ENCODE measurements at places on chromosomes 6 and 20. TPM values are rescaled to one million over a fixed set of nuclear protein-coding genes. Genes with fewer than 3 reads are reported as not detected.

GRCh38 chr6:155795173-155795796 lies 339.6 kb upstream of the NOX3 start:
- no peak overlapping the region for H3K4me3 ChIP-seq
- no peaks in the 10 kb centered on the region for H3K4me1 ChIP-seq
- DNase-seq: no peak
- H3K27me3 ChIP-seq: no peaks in the 10 kb centered on the region
- H3K27ac ChIP-seq: no peak overlapping the region

DNA sequence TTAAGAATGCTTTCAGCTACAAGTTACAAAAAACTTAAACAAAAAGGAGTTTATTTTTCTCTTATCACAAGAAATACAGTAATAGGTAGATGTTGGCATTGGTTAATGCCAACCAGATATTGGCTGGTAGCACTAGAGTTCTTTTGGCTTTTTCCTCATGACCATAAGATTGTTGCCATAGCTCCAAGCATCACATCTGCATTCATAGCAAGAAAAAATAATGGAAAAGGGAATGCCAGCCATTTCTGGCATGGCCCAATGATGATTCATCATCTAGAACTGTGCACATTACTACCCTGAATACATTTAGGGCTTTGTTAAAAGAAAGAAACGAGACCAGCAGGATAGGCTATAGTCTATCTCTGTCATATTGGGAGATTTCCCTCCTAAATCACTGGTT lies 20.8 kb upstream of the SIRT5 start:
- H3K36me3 ChIP-seq: no peaks in the 10 kb centered on the region
- H3K4me1 ChIP-seq: peaks cover 4% of the 10 kb centered on the region
- H3K27ac ChIP-seq: no peak overlapping the region

DNA sequence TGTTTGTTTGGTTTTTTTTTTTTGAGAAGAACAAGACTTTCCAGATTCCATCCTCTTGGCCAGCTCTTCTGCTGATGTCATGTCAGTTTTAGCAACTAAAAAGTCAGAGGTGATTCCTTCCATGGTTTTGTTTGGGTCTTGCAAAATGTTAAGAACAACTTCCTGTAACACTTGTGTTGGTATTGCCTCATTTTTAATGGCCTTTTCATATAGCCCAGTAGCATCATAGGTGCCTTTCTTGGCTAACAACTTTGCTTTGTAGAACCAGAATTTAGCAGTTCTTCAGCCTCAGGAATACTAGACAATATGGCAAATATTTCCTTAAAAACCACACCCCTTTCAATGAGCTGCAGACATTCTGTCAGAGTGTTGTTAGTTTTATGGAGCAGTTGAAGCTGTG lies 99.5 kb upstream of the SIRPG start:
- DNase-seq: no peak
- no peaks in the 10 kb centered on the region for H3K36me3 ChIP-seq
- H3K4me1 ChIP-seq: peaks cover 9% of the 10 kb centered on the region
- no peak overlapping the region for H3K27ac ChIP-seq
- no peak overlapping the region for H3K4me3 ChIP-seq
- peaks cover 34% of the 10 kb centered on the region for H3K27me3 ChIP-seq

- no peaks in the 10 kb centered on the region for H3K27me3 ChIP-seq
- H3K4me3 ChIP-seq: no peak overlapping the region
- no peaks in the 10 kb centered on the region for H3K4me1 ChIP-seq
- no peak for DNase-seq
- no peaks in the 10 kb centered on the region for H3K36me3 ChIP-seq
- H3K27ac ChIP-seq: no peak overlapping the region
Observed at GRCh38 chr20:14820771-14821170, 483.4 kb upstream of the FLRT3 start.

The CLDN20 gene
- total RNA-seq: not detected

- no peak overlapping the region for H3K27ac ChIP-seq
- DNase-seq: no peak
- no peaks in the 10 kb centered on the region for H3K4me1 ChIP-seq
- H3K36me3 ChIP-seq: no peaks in the 10 kb centered on the region
Observed at GRCh38 chr20:60518022-60518421, 559.8 kb downstream of the CDH26 start.

- no peak overlapping the region for H3K4me3 ChIP-seq
- H3K36me3 ChIP-seq: no peaks in the 10 kb centered on the region
- no peak overlapping the region for H3K27ac ChIP-seq
- H3K27me3 ChIP-seq: no peaks in the 10 kb centered on the region
Observed at GRCh38 chr20:33445881-33446625, 2.5 kb upstream of the SNTA1 start.

The KCNK17 gene
- total RNA-seq: not detected

- no peaks in the 10 kb centered on the region for H3K4me1 ChIP-seq
- no peak overlapping the region for H3K4me3 ChIP-seq
- DNase-seq: no peak
- no peak overlapping the region for H3K27ac ChIP-seq
Observed at GRCh38 chr6:108526739-108527174, 34.0 kb upstream of the FOXO3 start.

GRCh38 chr20:48957533-48957932 lies 36.0 kb downstream of the ARFGEF2 start:
- no peak overlapping the region for H3K27ac ChIP-seq
- no peak overlapping the region for H3K4me3 ChIP-seq
- no peaks in the 10 kb centered on the region for H3K4me1 ChIP-seq
- no peak for DNase-seq

DNA sequence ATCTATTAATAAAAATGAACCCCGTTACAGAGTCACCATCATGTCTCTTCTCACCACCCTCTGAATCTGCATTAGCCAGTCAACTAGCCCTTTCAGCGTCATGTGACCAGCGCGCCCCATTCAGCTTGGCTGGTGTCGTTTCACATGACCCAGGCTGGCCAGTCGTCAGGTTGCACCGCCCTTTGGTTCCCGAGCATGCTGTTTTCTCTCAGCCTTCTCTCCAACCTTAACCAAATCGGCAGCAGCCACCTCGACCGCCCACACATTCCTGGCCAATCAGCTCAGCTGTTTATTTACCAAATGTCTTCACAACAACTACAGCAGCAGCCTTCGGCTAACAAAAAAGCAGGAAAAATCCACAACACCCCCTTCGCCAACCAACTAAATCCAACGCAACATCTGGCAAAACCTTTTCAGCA lies 5.6 kb downstream of the SRSF3 start:
- peaks cover 87% of the 10 kb centered on the region for H3K36me3 ChIP-seq
- H3K27me3 ChIP-seq: no peaks in the 10 kb centered on the region
- peak; percentile 21 for DNase-seq
- peak overlapping the region; percentile 27 for H3K27ac ChIP-seq

The VGLL2 gene
- total RNA-seq: not detected

- peak overlapping the region; percentile 80 for H3K27ac ChIP-seq
- no peaks in the 10 kb centered on the region for H3K27me3 ChIP-seq
- H3K4me1 ChIP-seq: peaks cover 5% of the 10 kb centered on the region
Observed at GRCh38 chr6:28167068-28167467, 25.4 kb downstream of the ZKSCAN8 start.

The HLA-DOA gene
- total RNA-seq: 2.4 TPM

DNA sequence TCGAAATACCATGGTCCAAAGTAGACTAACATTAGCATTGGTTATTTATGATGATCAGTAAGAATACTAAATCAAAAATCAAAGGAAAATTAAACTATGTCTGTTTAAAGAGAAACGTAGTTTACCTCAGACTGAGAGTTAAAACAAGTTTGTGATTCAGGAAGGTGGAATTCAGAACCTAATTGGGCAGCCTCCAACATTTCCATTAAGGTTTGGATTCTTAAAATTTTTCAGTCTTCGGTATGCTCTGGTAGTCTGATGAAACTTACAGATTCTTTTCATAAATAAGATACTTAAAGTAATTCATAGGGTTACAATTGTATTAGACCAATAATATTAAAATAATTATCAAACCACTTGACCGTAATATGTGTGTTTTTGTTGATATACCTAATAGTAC lies 18.6 kb downstream of the HFE start:
- no peak overlapping the region for H3K27ac ChIP-seq
- H3K4me1 ChIP-seq: peaks cover 12% of the 10 kb centered on the region
- H3K27me3 ChIP-seq: no peaks in the 10 kb centered on the region
- no peak overlapping the region for H3K4me3 ChIP-seq
- DNase-seq: peak; percentile 38
- no peaks in the 10 kb centered on the region for H3K36me3 ChIP-seq

The EXOC2 gene
- total RNA-seq: 22.4 TPM

DNA sequence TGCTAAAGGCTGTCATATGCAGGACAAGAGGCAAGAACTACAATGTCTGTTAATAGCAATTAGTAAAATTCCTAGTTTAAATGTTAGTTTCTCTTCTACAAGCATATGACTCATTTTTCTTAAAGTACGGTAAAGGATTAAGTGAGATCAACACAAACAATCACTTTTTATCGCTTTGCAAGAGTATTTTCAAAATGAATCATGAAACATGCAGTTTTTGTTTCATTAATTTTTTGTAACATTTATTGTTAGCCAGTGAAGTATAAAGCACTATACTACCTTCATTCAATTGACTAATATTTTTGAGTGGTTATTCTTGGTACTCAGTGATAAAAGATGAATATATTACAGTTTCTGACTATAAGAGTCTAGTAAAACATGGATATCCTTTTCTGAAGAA lies 138.6 kb downstream of the AHI1 start:
- no peak for DNase-seq
- H3K36me3 ChIP-seq: no peaks in the 10 kb centered on the region
- peaks cover 27% of the 10 kb centered on the region for H3K4me1 ChIP-seq

The CST2 gene
- not detected for total RNA-seq

- peak; percentile 94 for DNase-seq
- peak overlapping the region; percentile 90 for H3K4me3 ChIP-seq
- H3K4me1 ChIP-seq: peaks cover 18% of the 10 kb centered on the region
- H3K36me3 ChIP-seq: no peaks in the 10 kb centered on the region
Observed at GRCh38 chr6:3231247-3232016, 4.0 kb upstream of the TUBB2B start.

The CSNK2A1 gene
- total RNA-seq: 82.9 TPM

The MAS1 gene
- total RNA-seq: not detected

DNA sequence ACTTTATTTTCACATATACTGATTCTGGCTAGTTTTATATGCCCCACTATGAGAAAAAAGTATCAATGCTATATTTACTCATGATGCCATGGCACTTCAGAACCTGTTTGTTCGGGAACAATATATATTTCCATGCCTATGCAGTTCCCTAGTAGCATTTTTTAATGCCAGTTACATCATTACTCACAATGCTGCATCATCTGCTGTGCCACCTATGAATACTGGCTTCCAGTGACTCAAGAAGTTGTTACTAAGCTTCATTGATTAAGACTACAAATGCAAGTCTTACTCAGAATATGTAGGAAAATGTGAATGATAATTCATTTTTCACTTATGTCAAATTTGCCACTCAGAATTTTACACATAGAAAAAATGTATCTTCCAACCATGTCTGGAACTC lies 97.9 kb downstream of the MAFB start:
- no peaks in the 10 kb centered on the region for H3K4me1 ChIP-seq
- H3K36me3 ChIP-seq: no peaks in the 10 kb centered on the region
- H3K27ac ChIP-seq: no peak overlapping the region
- H3K4me3 ChIP-seq: no peak overlapping the region

DNA sequence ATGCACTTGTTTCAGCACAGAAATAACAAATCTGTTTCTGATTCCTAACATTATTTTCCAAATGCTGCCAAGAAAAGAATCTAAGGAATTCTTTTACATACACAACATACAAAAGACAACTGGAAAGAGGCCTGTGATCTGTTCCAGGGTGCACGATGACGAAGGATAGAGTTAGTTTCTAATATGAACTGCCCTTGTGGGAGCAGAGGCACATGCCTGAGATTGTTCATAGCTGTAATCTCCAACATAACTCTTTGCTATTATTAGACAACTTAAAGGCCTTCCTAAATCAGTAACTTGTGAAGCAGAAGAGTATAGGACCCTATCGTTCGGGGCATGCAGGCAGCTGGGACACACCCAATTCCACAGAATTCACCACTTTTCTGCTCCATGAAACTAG lies 41.2 kb upstream of the NHSL1 start:
- H3K27me3 ChIP-seq: no peaks in the 10 kb centered on the region
- H3K27ac ChIP-seq: peak overlapping the region; percentile 90
- H3K4me3 ChIP-seq: no peak overlapping the region
- peak; percentile 79 for DNase-seq
- H3K4me1 ChIP-seq: peaks cover 60% of the 10 kb centered on the region

The GUCA1A gene
- not detected for total RNA-seq

- no peak overlapping the region for H3K4me3 ChIP-seq
- no peak for DNase-seq
- no peaks in the 10 kb centered on the region for H3K36me3 ChIP-seq
- H3K4me1 ChIP-seq: no peaks in the 10 kb centered on the region
- H3K27ac ChIP-seq: no peak overlapping the region
- H3K27me3 ChIP-seq: no peaks in the 10 kb centered on the region
Observed at GRCh38 chr6:66429210-66429609, 722.2 kb upstream of the EYS start.

The DST gene
- total RNA-seq: 573 TPM

DNA sequence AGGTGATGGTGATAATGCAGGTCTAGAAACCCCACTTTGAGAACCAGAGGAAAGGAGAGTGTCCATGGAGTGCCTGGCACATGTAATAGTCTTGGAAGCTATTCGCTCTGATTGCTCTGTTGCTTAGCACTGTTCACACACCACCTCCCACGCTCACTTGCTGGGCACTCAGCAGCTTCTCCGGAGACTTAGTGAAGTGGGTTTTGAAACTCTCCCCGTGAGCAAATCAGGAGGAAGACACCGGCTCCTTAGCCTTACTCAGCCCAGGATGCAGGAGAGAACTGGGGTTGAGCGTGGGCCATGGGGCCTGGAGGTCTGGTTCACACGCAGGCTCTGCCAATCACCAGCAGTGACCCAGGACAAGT lies 22.2 kb downstream of the BMP7 start:
- no peaks in the 10 kb centered on the region for H3K4me1 ChIP-seq
- H3K27me3 ChIP-seq: no peaks in the 10 kb centered on the region
- H3K4me3 ChIP-seq: no peak overlapping the region
- H3K27ac ChIP-seq: no peak overlapping the region
- no peaks in the 10 kb centered on the region for H3K36me3 ChIP-seq

- H3K27me3 ChIP-seq: no peaks in the 10 kb centered on the region
- no peak overlapping the region for H3K27ac ChIP-seq
- no peaks in the 10 kb centered on the region for H3K36me3 ChIP-seq
- no peak overlapping the region for H3K4me3 ChIP-seq
Observed at GRCh38 chr6:122772724-122773415, 6.6 kb upstream of the FABP7 start.

DNA sequence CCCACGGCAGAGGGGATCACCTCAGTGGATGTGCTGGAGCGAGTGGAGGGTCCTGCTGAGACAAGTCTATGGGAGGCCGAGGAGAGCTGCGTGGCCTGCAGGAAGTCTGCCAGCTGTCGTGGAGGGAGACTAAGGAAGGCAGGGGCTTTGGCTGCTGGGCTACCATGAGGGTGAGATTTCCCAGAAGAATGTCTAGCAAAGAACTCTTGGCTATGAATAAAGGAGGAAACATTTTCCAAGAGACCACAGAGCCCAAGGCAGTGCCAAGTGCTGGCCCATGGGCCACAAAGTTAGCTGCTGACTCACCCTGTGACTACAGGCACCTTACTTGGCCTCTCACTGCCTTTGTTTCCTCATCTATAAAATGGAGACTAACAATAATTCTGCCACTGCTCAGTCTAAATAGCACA lies 73.4 kb downstream of the PRDM1 start:
- H3K27ac ChIP-seq: peak overlapping the region; percentile 85
- no peaks in the 10 kb centered on the region for H3K36me3 ChIP-seq
- no peak overlapping the region for H3K4me3 ChIP-seq
- peaks cover 38% of the 10 kb centered on the region for H3K4me1 ChIP-seq
- no peaks in the 10 kb centered on the region for H3K27me3 ChIP-seq

The COL21A1 gene
- total RNA-seq: 8.0 TPM

All from osteoblast (primary cell).